Cardiac muscle cell (in vitro differentiated cells and primary cell): ENCODE measurements at places on chromosomes 6 and 20. TPM values are rescaled to one million over a fixed set of nuclear protein-coding genes. Genes with fewer than 3 reads are reported as not detected.

DNA sequence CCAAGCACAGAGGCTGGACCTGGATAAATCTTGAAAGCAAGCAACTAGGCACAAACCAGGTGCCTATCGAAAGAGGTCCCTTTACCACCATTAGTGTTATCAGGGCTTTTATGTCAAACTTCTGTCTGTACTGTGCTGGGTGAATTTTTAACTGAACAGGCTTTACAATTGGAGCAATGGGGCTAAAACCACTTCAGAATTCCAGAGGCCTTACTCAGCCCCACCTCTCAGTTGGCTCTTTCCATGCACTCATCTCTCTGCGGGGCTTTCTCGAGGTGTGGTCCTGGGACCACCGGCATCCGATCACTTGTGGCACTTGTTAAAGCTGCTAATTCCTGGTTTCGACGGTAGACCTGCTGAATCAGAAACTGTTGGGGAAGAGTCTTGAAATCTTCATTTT, 232.5 kb downstream of the SOX4 start:
- peak; percentile 30 for DNase-seq

DNA sequence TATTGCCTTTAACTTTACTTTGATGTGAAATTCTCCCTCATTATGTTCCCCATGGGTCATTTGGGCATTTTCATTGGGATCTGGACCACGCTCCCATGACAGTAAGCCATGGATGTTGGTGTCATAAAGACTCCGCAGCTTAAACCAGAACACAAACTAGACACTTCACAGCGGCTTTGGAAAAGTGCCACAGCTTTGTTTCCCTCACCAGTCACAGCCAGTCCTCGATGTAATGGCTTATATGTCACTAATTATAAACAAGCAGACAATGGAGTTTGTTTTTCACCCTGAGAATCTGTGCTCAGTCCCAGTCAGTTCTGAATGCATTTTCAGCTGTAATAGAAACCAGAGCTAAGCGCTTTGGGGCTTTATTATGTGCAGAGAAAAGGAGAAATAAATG, 23.2 kb upstream of the DAAM2 start:
- no peak for DNase-seq

The ACSS1 gene
- not detected in 2 replicates for total RNA-seq

DNA sequence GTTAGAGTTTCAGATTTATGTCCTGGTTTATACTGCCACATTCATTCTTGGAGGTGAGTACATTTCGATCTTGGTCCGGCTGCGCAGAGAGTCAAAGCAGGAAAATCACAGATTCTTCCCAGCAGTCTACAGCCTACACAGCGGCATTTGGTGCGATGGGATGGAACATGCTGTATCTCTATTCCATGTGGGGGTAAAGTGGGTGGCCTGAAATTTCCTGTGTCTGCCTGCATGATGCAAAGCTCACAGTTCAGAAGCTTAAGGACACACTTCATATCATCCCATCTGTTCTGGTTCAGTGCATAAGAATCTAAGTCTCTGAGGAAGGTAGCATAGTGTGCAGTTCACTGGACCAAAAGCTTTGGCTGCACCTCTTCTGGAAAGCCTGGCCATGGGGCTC, at the start of gene DEFB127:
Gene DEFB127, plus strand, starts transcription at position 301 of the 400 bp plus-strand sequence. Its CDS starts 91 bp downstream, at position 392.
- DNase-seq = no peak

The OVOL2 gene
- total RNA-seq = 0.24 and 0.25 TPM in 2 replicates

GRCh38 chr6:90290811-90291420, 5.7 kb downstream of the BACH2 start:
- DNase-seq = no peak

DNA sequence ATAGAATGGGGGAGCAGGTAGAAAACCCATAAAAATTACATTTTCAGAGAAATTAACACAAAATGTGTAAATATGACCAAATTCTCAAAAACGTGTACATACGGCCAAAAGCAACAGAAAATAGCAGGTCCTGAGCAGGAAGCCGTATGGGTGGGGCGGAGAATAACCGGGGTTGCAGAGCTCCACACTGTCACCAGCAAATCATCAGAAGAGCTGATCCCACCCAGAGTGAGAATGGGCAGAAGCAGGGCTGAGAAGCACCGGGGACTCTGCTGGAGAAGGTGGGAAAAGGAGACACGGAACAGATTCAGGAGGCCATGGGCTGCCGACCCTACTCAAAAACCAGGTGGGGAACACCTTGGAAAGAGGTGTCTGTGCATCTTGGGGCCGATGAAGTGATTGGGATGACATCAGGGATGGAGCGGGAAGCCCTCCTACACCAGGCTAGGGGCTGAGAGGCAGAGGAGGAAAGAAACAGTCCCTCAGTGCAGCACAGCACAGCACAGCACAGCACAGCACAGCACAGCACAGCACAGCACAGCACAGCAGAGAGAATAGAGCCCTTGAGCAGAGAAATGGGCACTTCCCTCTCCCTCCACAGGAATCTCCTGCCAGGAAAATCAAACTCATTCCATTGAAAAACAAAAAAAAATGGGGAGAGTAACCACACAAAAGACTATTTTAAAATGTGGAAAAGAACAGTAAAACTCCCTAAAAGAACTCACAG, 22.3 kb downstream of the STX7 start:
- no peak for DNase-seq

DNA sequence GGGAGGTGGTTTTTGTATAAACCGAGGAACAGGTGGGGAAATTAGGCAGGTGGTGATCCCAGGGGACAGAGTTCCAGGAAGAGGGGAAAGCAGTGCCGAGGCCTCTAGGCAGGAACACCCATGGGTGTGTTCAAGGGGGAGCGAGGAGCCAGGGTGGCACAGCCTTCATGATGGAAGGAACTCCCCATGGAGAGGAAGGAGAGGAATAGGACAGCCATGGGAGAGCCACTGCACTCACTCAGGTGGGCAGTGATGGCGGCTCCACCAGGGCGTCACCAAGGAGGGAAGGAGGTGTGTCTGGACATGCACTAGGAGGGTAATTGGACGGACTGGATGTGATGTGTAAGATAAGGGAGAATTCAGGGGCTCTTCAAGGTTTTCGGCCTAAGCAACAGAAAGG, 98.2 kb downstream of the THBS2 start:
- DNase-seq = no peak

DNA sequence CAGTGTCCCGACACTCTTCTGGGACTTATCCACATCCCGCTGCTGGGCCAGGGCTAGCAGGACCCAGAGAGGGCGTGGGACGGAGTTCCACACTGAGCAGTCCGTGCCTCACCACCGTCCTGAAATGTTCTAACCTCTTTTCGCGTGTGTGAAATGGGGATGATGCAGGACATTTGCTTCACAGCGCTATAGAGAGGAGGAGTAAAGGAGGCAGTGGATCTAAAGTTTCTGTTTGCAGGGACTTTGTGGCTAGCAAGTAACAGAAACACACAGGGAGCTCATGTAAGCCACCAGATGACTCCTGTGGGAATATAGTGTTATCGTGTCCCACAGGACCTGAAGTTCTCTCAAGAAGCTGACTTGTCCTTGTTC, 634 bp downstream of the ITPA start:
- peak; percentile 13 for DNase-seq

DNA sequence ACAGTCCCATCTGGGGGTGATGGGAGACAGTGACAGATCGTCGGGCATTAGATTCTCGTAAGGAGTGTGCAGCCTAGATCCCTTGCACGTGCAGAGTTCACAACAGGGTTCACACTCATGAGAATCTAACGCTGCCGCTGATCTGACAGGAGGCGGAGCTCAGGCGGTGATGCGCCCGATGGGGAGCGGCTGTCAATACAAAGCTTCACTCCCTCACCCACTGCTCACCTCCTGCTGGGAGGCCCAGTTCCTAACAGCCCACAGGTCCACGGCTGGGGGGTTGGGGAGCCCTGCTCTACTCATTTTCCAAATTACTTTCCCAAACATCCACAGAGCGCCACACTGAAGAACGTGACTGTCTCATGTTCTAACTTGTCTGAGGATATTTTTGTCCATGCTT, 25.3 kb downstream of the CTCFL start:
- DNase-seq = no peak

- no peak for DNase-seq
Measured at GRCh38 chr6:25032934-25033333, 97.2 kb upstream of the RIPOR2 start.

DNA sequence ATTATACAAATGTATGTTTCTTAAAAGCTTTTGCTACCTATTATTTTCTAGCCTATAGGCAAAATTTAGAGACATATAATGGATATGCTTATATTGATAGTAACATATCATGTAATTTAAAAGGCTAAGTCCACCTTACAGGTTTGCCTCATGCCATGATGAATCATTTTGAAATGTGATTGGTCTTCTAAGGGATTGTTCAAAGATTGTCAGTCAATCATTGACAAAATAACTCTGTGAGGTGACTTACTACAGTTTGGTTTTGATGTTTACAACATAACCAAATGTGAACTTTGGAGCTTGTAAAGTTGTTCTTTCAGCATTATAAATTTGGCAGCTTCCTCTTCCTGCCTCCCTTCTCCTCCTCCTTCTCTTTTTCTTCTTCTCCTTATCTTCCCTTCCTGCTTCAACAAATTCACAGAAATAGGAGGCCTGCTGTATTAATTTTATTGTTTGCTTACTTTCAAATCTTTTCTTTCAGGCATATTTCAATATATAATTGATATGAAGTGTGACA, 39.7 kb upstream of the ZFP64 start:
- no peak for DNase-seq

The LAMA5 gene
- total RNA-seq = 103 and 162 TPM in 2 replicates

DNA sequence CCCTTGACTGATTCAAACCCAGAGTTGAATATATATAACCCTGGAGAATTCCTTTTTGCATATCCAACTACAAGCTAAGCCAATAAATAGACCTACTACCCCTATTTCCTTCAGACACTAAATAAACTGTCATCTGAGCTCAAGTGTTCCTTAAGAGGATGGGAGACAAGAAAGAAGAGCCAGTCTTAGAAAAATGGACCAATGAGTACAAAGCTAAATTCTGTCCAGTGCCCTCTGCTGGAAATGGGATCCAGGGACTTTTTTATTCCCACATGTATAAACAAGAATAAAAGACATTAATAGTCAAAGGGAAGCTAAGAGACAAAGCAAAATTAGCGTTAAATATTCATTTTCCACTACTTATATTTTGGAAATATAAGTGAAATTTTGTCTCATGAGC, 4.8 kb downstream of the PPP1R10 start:
- peak; percentile 48 for DNase-seq

DNA sequence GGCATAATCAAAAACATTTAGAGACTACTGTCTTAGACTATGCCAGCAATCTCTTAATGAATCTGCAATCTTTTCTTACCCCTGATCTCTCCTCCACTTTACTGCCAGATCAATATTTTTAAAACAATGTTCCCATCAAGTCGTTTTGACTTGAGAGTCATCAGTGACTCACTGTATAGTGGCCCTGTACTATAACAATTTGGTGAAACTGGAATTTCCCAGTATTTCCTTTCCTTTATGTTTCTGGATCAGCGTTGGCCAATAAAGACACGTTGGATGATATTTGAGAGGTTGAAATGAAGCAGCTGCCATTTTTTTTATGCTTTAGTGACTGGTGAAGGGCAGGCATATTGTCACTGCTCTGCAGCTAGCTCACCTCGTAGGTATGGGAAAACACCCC, 10.1 kb upstream of the SMIM13 start:
- DNase-seq = no peak

DNA sequence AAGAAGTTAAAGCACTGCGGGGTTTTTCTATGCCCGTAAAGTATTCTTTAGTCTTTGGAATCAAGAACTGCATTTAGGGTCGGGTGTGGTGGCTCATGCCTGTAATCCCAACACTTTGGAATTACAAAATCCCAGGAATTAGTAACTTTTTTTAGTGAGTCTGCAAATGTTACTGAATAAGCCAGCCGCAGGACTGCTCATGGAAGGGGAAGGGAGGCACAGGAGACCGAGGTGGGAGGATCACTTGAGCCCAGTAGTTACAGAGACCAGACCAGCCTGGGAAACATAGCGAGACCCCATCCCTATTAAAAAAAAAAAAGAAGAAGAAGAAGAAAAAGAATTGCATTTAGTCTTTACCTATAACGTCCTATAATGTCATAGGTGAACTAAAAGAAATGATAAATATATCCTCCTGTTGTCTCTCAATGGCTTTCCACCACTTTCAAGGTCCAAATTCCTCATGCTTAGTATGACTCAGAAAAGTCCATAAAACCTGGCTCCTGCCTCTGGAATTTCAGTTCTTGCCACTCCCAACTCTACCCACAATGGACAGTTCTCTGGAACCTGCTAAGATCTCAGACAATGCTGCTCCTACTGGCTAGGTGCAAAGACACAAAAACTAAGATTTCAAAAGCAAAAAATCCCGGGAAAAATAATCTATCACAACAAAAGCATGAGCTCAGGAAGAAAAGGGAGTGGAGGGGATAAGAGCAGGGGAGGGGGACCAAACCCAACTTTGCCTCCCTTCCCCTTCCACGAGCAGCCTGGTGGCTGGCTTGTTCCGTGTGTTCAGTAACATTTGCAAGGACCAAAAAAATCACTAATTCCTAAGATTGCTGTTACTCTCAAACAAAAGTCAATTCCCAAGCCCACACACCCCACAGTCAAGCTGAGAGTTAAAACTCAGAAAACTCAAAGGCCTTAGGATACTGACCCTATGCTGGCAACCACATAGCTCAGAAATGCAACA, 39.0 kb downstream of the B4GALT5 start:
- DNase-seq = peak; percentile 57

- no peak for DNase-seq
Measured at GRCh38 chr20:37841389-37841788, 61.5 kb upstream of the VSTM2L start.
